SK-N-SH (cell line): ENCODE measurements at places on chromosomes 5 and 9. TPM values are rescaled to one million over a fixed set of nuclear protein-coding genes. Genes with fewer than 3 reads are reported as not detected.

DNA sequence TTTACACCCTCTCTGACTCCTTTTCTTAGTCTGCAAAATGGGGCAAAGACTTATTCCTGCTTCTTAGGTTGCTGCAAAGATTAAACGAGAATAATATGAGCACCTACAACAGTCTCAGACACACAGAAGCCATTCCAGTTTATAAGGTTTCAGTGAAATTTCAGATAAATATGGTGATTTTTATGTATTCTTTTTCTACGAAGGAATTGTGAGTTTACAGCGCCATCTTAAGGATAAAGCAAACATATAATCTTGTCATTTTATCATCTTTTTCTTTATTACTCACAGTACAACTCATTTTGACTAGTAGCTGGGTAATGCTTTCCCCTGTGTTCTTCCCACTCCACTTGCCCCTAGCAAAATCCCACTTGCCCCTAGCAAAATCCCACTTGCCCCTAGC lies 29.2 kb upstream of the SMC5 start:
- H3K27ac ChIP-seq = no peak overlapping the region
- no peaks in the 10 kb centered on the region for H3K4me1 ChIP-seq
- H3K27me3 ChIP-seq = no peaks in the 10 kb centered on the region
- no peak overlapping the region for H3K4me3 ChIP-seq
- no peak for DNase-seq

The BAAT gene
- 0.02 and 0.05 TPM in 2 replicates for polyA plus RNA-seq

The EEIG1 gene
- polyA plus RNA-seq = 17.9 and 26.2 TPM in 2 replicates

GRCh38 chr5:34656001-34656699 lies at the start of gene RAI14:
RAI14 (plus strand) TSS chr5:34656328; CDS start chr5:34686920, 30,592 bp downstream.
- H3K27me3 ChIP-seq = no peaks in the 10 kb centered on the region
- peak within 1 kb of the TSS; percentile 81 for H3K4me3 ChIP-seq
- H3K36me3 ChIP-seq = no peaks in the 10 kb centered on the region

The OR1Q1 gene
- 0.10 and 0.29 TPM in 2 replicates for polyA plus RNA-seq

GRCh38 chr5:10328323-10328722 lies 20.6 kb upstream of the CMBL start:
- no peaks in the 10 kb centered on the region for H3K36me3 ChIP-seq
- no peak overlapping the region for H3K4me3 ChIP-seq
- no peaks in the 10 kb centered on the region for H3K27me3 ChIP-seq
- H3K27ac ChIP-seq = no peak overlapping the region
- DNase-seq = no peak

DNA sequence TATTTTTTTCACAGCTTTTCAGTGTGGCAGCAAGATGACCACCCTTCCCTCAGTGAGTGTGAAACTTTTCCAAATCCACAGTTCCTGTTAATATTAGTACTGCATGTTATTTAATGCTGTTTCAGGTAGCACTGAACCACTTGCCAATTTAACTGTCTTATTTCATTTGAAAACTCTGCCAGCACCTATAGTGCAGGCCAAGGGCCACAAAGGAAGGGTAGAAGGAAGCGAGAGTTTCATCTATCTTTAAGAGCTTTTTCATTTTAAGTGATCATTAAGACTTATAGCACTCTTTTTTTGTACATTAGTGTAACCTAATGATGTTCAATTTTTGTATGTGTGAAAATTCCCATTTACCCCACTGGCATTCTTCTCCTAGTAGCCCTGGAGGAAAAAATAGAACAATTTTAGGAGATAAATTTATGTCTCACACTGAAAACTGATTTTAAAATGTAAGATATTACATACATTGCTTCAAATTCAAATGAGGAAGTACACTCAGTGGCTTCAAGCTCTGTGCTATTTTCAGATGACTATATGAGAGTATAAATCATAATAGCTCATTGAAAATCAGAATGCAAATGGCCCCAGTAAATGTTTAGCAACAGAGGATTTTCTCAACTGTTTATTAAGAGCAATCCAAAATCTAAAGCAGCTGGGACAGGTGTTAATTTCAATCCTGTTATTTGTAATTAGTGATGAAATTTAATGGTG lies 820.5 kb downstream of the PTPRD start:
- no peak overlapping the region for H3K27ac ChIP-seq
- no peaks in the 10 kb centered on the region; the same call in 1 of the 2 replicates for H3K4me1 ChIP-seq
- no peaks in the 10 kb centered on the region for H3K36me3 ChIP-seq
- no peak overlapping the region for H3K4me3 ChIP-seq
- DNase-seq = no peak

The REEP2 gene
- polyA plus RNA-seq = 25.4 and 31.2 TPM in 2 replicates

DNA sequence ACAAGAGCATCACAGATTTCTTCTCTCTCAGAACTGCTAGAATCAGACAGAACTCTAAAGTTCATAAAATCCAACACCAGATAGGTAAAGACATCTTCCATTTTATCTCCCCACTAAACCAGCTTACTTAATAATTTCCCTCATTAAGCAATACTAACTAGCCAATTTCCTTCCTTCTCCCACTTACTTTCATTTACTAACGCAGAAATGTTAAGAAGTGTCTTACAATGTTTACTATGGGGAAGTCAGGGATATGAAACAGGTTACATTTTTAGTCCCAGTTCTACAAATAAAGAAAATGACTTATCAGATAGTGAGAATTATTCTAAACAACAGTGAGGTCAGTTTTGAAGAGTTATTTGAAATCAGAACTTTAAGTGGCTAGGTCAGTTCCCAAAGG lies 236.5 kb downstream of the FBXL17 start:
- H3K4me1 ChIP-seq = peaks cover 2% of the 10 kb centered on the region; the same call in 1 of the 2 replicates
- H3K27ac ChIP-seq = no peak overlapping the region
- no peaks in the 10 kb centered on the region for H3K27me3 ChIP-seq
- H3K36me3 ChIP-seq = no peaks in the 10 kb centered on the region
- DNase-seq = no peak
- no peak overlapping the region for H3K4me3 ChIP-seq

GRCh38 chr9:3014178-3014577 lies 170.3 kb upstream of the PUM3 start:
- H3K36me3 ChIP-seq = no peaks in the 10 kb centered on the region
- no peaks in the 10 kb centered on the region for H3K4me1 ChIP-seq
- no peak overlapping the region for H3K4me3 ChIP-seq
- no peak for DNase-seq
- no peak overlapping the region for H3K27ac ChIP-seq

The DCP2 gene
- polyA plus RNA-seq = 6.0 and 6.9 TPM in 2 replicates

The FOXD4L6 gene
- polyA plus RNA-seq = 0.05 TPM in 1 of 2 replicates, not detected in the other

GRCh38 chr9:90290716-90291485 lies 351.7 kb downstream of the DIRAS2 start:
- no peaks in the 10 kb centered on the region for H3K4me1 ChIP-seq
- H3K27me3 ChIP-seq = no peaks in the 10 kb centered on the region
- H3K36me3 ChIP-seq = no peaks in the 10 kb centered on the region
- no peak overlapping the region for H3K4me3 ChIP-seq
- no peak overlapping the region for H3K27ac ChIP-seq
- no peak for DNase-seq

- H3K36me3 ChIP-seq = no peaks in the 10 kb centered on the region
- no peak for DNase-seq
- H3K4me3 ChIP-seq = no peak overlapping the region
- H3K27me3 ChIP-seq = no peaks in the 10 kb centered on the region
- peaks cover 9% of the 10 kb centered on the region; the same call in 1 of the 2 replicates for H3K4me1 ChIP-seq
Measured at GRCh38 chr9:86994231-86994630, 46.9 kb upstream of the GAS1 start.

The FOXD4L4 gene
- 0.13 and 0.19 TPM in 2 replicates for polyA plus RNA-seq

The LHX6 gene
- polyA plus RNA-seq = 0.02 TPM in 1 of 2 replicates, not detected in the other

DNA sequence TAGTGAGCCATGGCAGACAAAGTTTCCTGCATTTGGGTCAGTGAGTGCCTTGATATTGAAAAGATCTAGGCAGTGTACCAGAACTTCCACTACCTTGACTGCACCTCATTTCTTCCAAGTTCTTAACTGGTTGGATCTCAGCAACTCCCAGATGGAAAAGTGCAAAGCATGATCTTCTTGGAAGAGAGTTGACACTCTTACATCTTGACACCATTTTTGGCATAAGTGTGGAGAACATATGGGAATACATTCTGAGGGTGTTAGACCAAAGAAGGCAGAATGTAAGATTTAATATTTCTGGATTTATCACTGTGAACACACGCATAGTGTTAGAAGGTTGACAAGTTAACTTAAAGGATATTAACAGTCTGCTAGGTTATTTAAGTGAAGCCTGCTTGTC lies 555.1 kb upstream of the CTNND2 start:
- no peak overlapping the region for H3K4me3 ChIP-seq
- H3K36me3 ChIP-seq = no peaks in the 10 kb centered on the region

The GRAMD2B gene
- polyA plus RNA-seq = 16.0 and 20.9 TPM in 2 replicates
